ENCODE measurements at places on chromosomes 16 and 17.

DNA sequence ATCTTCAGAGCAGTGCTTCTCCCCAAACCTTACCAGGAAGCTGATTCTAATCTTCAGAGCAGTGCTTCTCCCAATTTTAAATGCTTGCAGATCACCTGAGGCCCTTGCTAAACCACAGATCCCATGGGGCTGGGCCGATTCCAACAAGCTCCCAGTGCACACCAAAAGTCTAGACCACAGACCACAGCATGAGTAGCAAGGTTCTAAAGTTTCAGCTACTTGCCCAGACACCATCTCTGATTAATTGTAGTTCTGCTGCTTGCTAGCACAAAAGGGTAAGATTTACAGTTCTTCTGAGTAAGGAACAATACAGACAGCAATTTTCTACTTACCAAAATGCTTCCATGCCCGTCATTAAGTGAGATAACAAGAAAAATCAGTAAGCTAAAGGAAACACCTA lies 12.2 kb downstream of the CLEC3A start:
- DNase-seq: no peak

GRCh38 chr17:78444392-78444791 lies 65.9 kb downstream of the PGS1 start:
- no peak for DNase-seq

- no peak for DNase-seq
Observed at GRCh38 chr17:79948406-79948944, 87.2 kb downstream of the TBC1D16 start.

- DNase-seq: no peak
Observed at GRCh38 chr17:74010903-74011302, 192.6 kb upstream of the RPL38 start.

DNA sequence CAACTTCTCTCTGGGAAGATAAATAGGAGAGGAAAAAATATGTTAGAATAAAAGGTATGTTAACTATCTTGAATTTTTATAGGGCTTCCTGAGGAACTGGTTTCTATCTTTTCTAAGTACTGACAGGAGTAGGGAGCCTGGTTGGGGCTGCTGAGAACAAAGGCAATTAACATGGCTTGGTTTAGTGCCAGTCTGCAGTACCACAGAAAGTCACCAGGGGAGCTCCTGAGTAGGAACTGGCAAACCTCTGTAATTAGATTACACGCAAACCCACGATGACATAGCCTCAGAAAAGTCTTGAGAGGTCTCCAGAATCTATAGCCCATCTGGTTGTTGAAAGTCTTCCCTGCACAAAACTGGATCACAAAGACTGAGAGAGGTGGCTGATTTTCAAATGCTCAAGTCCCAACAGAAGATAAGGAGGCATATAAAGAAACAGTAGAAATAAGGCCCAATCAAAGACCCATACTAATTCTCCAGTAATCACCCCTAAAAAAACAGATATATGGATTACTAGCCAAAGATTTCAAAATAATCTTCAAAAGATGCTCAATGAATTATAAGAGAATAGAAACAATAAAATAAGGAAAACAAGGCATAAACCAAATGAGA lies 11.7 kb upstream of the CNTNAP4 start:
- DNase-seq: no peak

- DNase-seq: no peak
Observed at GRCh38 chr16:3641801-3642396, 12.6 kb upstream of the DNASE1 start.

GRCh38 chr17:74833501-74834377 lies 25.9 kb downstream of the GRIN2C start:
- DNase-seq: peak; percentile 55

- DNase-seq: no peak
Observed at GRCh38 chr17:40791111-40791510, 8.6 kb downstream of the KRT28 start.

DNA sequence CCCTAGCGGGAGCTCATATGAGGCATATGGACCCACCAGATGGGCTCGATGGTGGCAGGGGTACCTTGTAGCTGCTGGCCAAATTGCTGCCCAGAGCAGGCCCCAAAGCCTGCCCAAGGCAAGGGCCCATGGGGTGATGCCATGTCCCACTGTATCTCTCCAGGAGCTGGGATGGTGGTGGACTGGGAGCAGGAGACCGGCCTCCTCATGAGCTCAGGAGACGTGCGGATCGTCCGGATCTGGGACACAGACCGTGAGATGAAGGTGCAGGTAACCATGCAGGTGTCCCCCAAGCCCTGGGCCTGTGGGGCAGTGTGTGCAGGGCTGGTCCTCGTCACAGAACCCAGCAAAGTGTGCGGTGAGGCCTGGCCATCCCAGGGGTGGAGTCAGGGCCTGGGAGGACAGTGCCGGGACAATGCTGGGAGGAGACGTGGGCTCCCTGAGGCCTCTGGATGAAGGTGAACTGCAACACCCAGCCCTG lies 34.1 kb upstream of the CHMP6 start:
- no peak for DNase-seq

DNA sequence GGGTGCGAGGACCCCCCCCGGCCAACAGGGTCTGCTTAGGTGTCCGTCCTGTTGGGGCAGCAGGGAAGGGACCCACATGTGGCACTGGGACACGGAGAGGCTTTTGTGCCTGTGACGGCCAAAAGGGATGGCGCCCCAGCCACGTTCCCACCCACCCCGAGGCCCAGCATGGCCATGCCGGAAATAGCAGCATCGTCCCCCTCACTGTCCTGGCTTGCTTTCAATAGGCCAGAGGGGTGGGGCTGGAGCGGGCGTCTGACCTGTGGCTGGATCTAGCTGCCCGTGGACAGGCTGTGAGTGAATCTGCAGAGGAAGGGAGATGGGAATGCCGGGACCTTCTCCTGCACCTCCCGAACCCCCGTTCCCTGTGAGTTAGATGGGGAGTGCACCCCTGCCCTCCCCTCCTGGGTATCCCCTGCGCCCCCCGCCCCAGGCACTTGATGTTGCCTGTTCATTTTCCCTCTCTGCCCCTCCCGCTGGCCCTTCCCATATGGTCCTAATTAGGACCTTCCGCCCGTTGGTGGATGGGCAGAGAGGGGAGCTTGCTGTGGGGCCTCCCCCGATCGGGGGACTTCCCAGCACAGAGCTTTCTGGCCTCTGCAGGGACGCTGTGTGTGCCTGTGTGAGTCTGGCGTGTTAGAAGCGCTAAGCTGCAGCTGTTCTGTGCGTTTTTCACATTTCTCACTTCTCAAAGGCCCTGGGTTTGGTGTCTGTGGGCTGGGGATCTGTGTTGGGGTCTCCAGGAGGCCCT lies 292.8 kb downstream of the SEC14L1 start:
- DNase-seq: peak; percentile 78

DNA sequence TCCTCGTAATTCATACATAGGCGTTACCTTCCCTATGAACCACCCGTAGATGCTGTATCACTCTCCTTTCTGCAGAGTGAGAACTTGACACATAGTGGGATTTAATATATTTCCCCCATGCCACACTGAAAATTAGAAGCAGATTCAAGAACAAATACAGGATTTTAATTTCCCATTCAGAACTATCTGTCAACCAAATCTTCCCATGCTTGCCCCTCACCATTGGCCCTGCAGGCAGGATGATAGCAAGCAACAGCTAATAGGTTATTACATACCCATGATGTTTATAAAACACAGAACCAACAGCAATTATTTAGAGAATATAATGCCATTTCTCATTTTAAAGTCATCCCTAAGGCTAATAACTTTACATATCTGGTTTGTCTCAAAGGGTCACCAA lies 55.0 kb upstream of the GNAO1 start:
- no peak for DNase-seq

DNA sequence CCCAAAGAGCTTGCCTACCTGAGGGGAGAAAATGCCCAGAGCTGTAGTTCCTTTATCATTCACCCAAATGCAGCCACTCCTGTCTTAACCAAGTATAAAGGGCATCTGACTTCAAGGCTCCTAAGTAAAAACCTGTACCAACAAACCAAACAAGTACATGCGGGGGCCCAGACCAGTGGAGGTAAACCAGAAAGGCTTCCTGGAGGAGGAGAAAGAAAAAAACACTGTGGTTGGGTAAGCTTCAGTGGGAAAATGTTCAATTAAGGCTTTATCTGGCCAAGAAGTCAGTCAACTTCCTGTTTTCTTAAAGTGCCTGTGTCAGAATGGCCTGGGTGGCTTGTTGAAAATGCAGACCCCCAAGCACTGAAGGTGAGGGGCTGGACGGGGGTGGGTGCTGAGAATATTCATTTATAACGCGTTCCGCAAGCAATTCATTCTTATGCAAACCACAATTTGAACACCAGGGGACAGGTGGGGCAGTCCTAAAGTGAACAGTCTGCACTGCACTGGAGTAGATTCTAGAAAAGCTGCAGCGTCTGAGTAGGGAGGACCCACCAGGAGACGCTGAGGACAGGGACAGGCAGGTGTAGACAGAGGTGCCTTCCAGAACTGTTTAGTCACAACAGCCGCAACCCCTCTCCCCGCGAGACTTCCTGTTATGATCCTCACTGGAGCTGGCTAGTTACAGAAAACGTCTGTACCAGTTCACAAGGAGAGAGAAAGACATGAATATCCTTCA lies 467.1 kb downstream of the SOX9 start:
- DNase-seq: peak; percentile 65

DNA sequence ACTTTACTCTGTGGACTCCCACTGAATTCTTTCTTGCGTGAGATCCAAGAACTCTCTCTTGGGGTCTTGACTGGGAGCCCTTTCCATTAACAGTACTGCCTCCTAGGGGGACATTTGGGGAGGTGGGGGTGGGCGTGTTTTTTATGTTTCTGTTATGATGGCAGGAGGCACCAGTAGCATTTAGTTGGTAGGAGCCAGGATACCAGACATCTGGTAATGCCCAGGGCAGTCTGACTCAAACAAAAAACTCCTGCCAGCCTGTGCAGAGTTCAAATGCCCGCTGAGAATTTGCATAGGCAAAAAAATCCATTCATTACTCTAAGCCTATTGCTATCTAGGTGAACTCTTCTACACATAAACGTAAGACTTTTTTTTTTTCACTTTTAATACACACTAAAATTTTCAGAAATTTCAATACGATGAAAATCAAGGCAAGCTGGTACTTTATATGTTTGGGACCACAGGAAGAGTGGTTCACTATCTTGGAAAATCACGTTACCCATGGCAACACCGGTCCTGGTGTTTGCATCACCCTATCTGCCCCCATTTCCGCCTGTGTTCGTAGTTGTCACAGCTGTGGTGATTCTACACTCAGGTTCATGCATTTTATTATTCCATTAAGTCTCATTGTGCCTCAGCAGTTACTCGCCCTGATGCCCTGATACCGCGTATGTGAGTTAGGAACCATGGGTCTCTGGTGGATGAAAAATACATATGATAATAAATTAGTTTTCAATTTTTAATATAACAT lies 121.1 kb upstream of the XYLT1 start:
- DNase-seq: no peak

DNA sequence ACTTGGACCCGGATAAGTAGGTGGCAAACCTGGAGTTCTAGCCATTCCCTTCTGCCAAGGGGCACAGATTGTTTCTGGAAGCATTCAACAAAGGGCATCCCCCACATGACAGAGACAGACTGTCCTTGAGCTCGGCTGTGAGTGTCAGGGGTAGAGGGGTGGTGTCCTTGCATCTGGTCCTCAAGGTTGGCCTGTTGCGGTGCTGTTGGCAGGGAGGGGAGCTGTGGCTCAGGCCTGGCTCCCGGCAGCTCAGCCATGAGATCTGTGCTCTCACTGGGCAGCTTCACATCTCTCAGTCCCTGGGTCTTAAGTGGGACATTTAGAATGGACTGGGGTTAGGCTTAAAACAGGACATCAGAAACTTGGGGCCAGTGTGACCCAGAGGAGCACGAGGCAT lies 20.4 kb downstream of the CCDC182 start:
- DNase-seq: no peak

DNA sequence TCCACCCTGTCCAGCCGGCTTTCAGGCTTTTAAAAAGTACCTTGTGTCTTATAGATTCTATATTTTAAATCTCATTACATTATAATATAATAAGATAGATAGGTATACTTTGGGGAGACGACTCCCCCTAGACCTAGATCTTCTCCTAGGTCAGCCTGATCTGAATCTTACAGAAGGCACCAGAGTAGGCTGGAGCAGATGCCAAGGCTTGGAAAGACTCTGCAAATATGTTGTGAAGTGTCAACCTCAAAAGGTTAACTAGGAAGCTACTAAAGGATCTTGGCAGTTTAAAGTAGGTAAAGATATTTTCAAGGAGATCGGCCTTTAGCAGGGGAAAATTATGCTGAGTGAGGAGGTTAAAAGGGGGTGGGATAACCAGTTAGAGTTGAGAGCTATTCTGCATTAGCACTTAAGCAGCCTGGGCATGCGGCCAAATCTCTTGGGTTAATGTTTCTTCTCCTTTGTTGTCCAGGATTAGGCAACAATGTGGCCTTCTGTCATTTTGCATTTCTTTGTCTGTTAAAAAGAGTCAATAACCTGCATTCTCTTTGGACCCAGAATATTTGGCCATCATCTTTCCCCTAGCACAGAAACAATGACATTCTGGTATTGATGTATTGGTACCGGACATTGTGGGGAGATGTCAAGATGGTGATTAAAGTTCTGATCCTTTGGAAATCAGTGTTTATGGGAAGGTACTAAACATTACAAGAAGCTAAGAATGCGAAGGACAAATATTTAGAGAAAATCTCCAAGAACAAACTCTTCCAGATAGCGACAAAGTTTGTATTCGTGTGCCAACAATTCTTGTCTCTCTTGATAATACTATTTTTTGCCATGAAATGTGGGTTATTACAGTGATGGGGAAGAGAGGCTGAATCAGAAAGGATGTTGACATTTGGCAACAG lies 51.2 kb upstream of the DHX40 start:
- DNase-seq: no peak

DNA sequence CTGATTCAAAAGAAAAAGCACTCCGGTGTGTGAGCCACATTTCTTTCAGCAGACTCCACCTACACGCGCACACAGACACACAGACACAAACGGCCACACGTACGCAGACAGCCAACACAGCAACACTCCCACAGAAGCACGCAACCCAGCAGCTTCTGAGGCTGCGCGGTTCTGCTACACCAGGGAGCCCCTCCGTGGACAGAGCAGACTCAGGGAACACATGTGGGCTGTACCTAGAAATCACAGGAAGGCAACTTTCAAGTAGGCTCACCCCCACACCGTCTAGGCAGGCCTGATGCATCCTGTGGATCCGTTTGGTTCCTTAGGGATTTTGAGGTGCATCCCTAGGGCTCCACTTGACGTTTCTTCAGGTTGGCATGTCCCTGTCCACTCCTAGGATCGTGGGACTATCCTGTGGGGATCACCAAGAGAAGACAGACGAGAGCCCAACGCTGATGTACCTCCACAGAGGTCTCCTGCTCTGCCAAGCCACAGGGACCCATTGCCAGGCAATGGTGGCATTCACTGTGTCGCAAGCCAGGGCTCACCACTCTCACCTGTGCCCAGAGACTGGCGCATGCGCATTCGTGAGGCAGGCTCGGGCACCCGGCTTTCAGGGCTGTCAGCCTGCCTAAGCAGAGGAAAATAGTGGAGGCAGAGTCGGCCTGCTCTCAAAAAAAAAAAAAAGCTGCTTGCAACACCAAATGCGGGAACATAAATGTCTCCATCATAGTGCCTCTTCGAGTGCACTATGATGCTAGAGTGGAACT lies 2333.3 kb downstream of the TP53TG3F start:
- DNase-seq: no peak

All from hepatic stellate cell (primary cell).